ENCODE measurements at places on chromosomes 12 and 14.

- H3K27ac ChIP-seq, result peak overlapping the region; percentile 36
- H3K4me1 ChIP-seq, result peaks cover 10% of the 10 kb centered on the region
- H3K36me3 ChIP-seq, result no peaks in the 10 kb centered on the region
- H3K4me3 ChIP-seq, result peak overlapping the region; percentile 85
- no peak for DNase-seq
These were observed 268 bp downstream of the NDUFB1 start for GRCh38 chr14:92121207-92121669.

DNA sequence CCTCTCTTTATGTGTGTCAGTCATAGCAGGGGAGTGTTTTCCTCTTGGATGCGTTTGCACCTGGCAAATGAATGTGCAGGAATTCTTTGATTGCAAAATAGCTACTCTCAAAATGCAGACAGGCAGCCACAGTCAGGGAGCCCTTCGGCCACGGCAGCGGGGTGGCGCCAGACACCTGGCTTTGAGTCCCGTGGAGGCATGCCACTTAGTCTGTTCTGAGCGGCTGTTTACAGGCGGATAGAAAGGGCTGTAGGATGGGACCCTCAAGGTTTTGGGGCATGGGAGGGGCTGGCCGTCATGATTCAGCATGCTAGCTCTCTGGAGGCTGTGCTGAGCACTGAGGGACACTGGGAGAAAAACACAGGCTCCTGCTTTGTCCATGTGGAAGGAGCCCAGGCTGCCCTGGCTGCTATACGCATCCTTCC, 117.1 kb downstream of the SLC25A47 start:
- no peaks in the 10 kb centered on the region for H3K27me3 ChIP-seq
- peaks cover 12% of the 10 kb centered on the region for H3K4me1 ChIP-seq

DNA sequence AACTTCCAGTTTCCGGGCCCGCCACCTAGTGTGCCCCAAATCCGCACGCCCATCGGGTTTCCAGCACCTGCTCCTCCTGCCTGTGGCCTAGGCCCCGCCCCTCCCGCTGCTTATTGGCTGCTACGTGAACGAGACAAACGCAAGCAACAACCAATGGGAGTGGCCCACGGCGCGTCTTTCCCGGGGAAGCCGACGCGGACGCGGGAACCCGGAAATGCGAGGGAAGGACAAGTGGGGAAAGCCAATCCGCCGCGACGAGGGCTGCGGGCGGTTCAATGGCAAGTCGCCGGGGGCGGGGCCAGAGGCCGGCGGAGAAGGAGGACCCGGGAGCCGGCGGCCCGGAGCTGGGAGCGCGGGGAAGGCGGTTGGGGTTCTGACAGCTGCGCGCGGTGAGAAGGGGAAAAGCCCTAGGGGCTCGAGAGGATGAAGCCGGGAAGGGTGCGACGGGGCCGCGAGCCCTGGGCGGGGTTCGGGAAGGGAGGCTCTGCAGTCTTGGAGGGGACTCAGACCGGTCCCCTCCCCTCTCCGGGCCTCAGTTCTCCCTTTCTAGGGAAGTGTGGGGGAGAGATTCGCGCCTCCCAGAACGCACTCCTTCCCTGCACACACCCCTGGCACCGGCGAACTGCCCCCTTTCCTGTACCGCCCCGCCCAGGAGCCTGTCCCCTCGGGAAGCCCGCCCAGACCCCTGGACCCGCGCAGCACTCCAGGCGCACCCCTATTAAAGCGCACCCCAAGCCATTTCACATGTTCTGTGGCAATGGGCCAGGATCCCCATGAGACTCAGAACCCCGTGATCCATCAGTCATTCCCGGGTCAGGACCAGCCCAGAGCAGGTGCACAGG, at the start of gene FICD:
Gene FICD (plus strand): TSS at position 305 of the 842 bp plus-strand sequence. CDS start 1,696 bp downstream, outside the sequence.
- H3K27me3 ChIP-seq, result no peaks in the 10 kb centered on the region
- no peak within 1 kb of the TSS for H3K27ac ChIP-seq
- peak; percentile 99 for DNase-seq
- no peaks in the 10 kb centered on the region for H3K36me3 ChIP-seq

- H3K36me3 ChIP-seq, result no peaks in the 10 kb centered on the region
- DNase-seq, result no peak
- H3K4me1 ChIP-seq, result peaks cover 12% of the 10 kb centered on the region
- no peaks in the 10 kb centered on the region for H3K27me3 ChIP-seq
These were observed 9.9 kb downstream of the ULK1 start for GRCh38 chr12:131904346-131904745.

All from ovary (tissue), 10 donors.